ENCODE measurements at places on chromosomes 11 and 22.

GRCh38 chr11:79428406-79428805 is 12.4 kb downstream of the TENM4 start:
- DNase-seq = no peak

- no peak for DNase-seq
These were observed 3.5 kb downstream of the DDTL start for GRCh38 chr22:23970201-23970641.

- no peak for DNase-seq
These were observed 3.5 kb downstream of the CBX7 start for GRCh38 chr22:39148727-39149535.

DNA sequence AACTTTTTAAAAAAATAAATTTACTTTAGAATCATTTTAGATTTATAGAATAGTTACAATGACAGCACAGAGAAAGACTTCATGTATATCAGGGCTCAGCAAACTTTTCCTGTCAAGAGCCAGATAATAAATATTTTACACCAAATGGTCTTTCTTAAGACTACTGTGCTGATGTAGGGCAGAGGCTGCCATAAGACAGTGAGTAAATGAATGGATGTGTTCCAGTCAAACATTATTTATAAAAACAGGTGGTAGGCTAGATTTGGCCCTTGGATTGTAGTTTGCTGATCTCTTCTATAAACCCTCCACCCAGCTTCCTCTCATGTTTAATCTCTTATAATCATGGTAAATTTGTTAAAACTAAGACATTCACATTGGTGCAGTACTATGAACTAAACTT is 33.0 kb downstream of the CECR2 start:
- DNase-seq = no peak
